ENCODE measurements at places on chromosomes 2 and 18.

GRCh38 chr18:44392933-44393332 lies 287.8 kb upstream of the SETBP1 start:
- DNase-seq: no peak

DNA sequence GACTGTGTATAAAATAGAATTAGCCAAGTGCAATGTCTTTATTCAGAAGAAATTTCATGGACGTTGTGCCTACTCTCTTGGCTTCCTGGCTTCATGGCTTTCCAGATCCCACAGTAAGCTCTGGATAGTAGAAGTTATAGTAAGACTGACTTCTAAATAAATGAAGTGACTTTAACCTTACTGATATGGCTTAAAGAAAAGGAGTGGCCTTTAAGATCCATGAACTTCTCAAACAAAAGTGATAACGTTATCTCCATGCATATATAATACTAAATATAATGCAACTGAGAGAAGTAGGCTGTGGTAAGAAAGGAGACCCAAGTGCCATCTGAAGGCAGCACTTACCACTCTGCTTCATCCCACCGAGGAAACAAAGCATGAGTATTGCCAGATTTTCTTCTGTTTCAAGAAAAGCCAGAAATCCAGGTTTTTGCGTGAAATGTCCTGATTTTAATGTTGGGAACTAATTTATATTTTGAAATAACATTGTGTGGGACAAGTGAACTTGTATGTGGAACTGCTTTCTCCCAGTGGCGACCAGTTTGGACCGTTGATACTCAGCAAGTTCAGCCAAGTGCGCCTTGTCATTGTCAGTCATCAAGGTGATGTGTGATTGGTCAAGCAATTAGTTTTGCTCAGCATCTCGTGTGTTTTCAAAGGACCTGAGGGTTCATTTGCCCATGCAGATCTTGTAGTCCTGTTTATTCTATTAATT lies 13.9 kb upstream of the IL37 start:
- DNase-seq: no peak

- DNase-seq: no peak
These were observed 126.7 kb upstream of the TMEM200C start for GRCh38 chr18:6022074-6022444.

GRCh38 chr18:41922841-41923240 lies 32.2 kb upstream of the PIK3C3 start:
- no peak for DNase-seq

DNA sequence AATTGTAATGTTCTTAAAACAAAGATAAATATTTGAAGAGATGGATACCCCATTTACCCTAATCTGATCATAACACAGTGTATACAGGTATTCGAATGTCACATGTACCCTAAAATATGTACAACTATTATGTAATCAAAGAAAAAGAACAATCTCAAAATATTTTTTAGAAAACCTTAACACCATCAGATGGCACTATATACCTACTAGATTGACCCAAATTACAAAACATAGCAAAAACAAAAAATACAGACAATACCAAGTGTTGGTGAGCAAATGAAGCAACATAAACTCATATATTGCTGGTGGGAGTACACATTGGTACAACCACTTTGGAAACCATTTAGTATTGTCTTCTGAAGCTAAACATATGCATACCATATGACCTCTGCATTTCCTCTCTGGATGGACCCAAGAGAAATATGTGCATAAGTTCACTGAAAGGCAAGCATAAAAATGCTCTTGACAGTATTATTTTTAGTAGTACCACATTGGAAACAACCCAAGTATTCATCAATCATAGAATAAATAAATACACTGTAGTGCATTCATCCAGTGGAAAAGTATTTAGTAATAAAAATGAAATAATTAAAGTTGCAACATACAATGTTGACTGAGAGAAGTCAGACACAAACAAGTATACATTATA lies 55.8 kb downstream of the GDF7 start:
- no peak for DNase-seq

- no peak for DNase-seq
These were observed 360.7 kb upstream of the RAB12 start for GRCh38 chr18:8248576-8248975.

GRCh38 chr2:19845323-19845920 lies 56.4 kb downstream of the TTC32 start:
- no peak for DNase-seq

- DNase-seq: no peak
These were observed 525.4 kb downstream of the PIK3C3 start for GRCh38 chr18:42480441-42480840.

DNA sequence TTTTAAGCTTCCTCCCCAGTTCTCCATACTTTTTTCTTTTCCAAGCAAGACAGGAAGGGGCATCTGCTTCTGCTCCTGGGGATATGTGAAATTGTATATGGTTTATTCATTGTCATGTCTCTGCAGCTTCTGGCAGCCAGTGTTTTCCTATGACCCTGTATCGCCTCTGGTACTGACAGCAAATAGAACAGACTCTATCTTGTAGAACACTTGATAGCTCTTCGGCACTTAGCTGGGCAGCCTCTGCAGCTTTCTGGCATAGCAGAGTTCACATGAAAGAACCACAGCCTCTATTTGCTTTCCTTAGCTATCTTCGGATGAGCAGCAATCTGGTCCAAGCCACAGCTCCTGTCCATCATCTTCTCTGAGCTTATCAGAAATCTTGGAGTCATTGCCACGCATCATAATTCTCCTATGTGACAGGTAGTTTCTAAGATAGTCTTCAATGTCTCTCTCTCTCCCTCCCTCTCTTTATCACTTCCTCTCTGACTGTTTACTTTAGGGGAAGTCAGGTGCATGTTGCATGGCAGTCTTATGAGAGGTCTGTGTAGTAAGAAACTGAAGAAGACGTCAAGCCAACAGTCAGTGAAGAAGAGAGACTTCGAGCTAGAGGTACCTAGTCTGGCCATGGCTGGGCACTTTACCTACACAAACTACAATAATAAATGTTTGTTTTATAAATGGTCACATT lies 627.7 kb upstream of the CDH2 start:
- DNase-seq: no peak
